ENCODE measurements at places on chromosomes 6 and 20.

- DNase-seq = no peak
These were observed 91.2 kb upstream of the EEF1E1 start for GRCh38 chr6:8193541-8193940.

DNA sequence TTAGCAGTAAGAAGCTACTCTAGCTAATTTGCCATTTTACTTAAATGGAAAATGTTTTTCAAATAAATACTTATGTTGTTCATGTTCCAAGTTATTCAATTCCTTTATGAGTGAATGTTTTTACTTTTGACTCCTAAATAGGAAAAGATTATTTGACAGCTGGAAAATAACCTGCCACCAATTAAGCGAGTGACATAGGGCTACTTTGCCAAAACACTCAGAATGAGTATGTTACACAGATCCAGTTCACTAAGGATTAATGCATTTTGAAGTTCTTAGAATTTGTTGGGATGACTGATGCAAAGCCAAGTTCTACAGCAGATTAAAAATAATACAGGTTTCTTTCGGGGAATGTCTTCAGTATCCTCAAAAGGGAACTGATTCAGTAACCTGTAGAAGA lies 144.4 kb downstream of the ADGRG6 start:
- no peak for DNase-seq

DNA sequence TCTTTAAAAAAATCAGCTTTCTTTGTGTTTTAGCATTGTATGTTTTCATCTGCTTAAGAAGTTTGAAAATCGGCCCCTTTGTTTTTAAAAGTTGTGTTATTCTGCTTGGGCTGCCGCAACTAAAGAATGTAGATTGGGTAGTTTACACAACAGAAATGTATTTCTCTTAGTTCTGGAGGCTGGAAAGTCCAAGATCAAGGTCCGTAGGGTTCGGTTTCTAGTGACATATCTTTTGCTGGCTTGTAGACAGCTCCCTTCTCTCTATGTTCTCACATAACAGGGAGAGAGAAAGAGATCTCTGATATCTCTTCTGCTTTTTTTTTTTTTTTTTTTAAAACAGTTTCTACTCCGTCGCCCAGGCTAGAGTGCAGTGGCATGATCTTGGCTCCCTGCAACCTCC lies 138.6 kb downstream of the TBC1D7 start:
- DNase-seq = no peak

- DNase-seq = no peak
These were observed 52.3 kb downstream of the SOBP start for GRCh38 chr6:107542192-107542668.

DNA sequence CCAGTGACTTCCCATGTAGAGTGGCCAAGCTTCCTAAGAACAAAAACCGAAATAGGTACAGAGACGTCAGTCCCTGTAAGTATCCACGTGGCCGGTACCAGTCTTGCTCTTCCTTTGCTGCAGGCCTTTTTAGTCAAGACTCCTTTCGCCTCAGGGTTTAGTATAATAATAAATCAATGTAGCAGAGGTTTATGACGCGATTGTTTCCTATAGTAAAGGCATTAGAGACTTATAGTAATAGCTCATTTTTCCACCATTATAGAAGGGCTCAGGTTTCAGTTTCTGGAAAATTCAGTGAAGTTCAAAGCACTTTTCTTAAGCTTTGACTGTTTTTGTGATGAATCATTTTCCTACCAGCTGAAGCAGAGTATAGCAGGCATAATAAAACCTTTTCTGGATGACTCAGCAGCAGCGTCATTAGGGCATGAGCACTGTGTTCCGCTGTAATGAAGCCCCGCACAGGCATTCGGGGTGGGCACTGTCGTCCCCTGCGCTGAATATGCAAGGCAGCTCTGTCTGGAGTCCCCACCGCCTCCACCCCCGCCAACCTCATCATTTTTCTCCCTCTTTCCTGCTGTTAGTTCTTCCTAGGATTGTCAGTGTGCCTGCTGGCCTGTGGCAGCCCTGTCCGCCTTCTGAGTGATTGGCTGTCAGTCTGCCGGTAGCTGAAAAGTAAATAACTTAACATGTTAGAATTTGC lies 51.3 kb downstream of the PTPN1 start:
- peak; percentile 57 for DNase-seq

GRCh38 chr6:112087916-112088315 lies 525 bp downstream of the FAM229B start:
- DNase-seq = no peak

- DNase-seq = no peak
These were observed 11.9 kb upstream of the TMEM170B start for GRCh38 chr6:11525468-11526155.

- DNase-seq = no peak
These were observed 172.1 kb downstream of the MTFR2 start for GRCh38 chr6:136077834-136078576.

DNA sequence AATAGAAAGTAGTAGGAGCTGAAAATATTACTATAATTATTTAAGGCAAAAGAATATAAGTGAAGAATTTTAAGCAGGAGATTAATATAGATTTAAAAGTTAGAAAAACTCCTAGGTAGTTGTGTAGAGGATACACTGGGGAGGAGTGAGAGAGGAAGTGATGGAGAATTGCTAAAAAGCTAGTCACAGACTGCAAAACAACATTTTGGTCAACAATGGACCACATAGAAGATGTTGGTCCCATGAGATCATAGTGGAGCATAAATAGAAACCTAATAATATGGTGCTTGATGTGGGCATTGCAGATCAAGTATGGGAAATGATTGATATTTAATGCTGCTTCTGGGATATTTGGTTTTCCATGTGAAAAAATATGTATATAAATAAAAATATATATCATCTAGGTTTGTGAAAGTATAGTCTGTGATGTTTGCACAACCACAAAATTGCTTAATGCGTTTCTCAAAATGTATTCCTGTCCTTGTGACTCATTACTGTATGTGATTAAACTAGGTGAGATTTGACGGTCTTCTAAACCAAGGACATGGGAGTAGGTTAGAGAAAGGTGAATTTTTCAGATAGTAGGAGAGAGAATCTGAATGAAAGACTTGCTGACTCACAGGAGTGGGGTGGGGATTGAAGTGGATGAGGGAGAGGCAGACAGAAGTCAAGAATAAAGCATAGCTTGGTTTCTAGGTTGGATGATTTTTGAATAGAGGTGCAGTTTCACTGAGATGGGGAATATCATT lies 174.0 kb downstream of the BCKDHB start:
- DNase-seq = no peak

- no peak for DNase-seq
These were observed 32.1 kb downstream of the LAMA4 start for GRCh38 chr6:112221981-112222852.

DNA sequence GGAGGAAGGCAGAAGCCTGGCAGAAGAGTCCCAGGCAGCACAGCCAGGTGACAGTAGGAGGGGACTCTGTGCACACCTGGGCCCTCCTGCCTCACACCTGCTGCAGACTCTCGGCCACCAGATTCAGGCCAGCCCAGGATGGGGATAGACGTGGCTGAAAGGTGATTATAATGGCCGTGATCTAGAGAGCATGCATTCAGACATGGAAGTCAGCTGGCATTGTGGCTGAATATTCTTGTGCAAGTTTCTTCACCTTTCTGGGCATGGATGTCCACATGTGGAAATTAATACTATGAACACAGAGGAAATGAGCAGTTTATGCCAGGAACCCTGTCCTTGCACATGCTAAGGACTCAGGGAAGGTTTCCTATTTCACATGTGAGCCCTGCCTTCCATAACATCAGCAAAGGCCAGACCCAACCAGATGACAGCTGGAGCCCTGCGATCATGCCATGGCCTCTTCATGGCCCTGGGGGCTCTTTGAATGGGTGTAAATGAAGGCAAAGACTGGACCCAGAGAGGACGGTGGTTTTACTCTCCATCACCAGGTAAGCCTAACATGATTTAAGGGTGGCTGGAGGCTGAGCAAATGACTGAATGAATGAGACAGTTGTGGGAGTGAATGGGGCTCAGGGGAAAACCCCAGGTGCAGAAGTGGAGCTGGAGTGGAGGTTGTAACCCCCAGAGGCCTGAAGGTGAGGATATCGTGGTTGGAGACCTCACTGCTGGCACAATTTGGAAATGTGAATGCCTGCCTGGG lies 2.7 kb upstream of the RAET1L start:
- no peak for DNase-seq

DNA sequence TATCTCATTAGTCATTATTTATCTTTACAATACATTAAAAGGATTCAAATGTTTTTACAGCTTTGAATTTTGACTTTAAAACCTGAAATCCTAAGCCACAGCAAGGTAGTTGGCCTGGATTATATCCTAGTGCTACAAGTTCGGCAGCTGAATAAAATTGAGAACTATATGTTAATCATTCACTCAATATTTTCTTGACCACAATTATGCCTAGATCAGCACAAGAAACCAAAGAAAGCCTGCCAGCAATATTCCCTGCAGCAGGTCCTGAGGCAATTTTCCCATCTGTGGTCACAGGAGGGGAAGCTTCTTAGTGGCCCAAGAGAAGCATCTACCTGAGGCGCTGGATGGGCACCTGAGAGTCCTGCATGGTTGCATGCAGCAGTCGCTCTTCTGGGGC lies 183.5 kb downstream of the GMDS start:
- DNase-seq = no peak

DNA sequence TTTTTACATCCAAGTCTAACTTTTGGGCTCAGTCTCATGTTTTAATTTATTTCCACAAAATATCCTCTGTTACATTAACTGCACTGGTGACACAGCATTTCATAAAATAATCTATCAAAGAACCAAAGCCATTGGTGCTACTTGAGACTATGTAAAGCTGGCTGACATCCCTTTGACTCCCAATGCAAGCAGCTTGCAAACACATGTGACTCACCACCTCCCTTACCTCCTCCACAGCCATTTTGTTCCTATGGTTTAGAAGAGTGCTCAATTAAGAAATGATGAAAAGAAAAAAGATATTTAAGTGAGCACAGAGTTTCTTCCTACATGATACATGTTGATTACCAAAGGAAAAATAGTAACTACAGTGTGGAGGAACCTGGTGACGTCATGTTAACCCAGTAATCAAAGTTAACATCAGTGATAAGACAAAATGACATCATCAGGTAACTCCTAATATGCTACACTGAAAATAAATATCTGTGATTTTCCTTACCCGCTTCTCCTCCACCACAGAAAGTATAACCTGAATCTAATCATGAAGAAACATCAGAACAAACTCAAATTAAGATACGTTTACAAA lies 53.3 kb upstream of the LGSN start:
- DNase-seq = no peak

DNA sequence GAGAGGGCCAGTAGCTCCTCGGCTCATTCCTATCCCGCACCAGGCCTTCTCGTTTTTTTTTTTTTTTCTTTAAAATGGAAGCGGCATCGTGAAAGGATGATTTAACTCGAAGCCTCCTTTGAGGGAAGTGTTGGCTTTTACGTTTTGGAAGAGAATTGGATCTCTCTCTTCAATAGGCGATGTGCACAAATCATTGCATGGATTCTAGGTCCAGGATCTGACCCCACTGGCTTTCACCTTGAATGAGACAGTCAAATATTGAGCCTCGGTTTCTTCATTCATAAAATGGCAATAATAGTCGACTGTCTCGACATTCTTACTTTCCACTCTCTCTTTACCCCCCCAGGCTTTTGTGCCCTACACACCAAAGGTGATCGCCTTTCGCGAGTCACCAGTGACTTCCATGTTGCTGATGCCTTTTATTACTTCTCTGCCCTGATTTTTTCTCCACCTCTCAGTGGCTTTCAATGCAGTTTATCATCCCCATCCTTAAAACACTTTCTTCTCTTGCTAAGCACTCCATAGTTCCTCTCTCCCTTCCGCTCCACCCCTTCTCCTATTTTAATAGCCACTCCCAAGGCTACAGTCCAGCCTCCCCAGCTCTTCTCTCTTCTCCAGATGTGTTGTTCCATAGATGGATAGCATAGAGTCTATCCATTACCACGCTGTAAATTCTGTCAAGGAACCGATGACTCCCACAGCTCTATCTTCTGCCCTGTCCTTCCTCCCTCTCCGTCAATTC lies 473 bp upstream of the DTNBP1 start:
- DNase-seq = no peak

DNA sequence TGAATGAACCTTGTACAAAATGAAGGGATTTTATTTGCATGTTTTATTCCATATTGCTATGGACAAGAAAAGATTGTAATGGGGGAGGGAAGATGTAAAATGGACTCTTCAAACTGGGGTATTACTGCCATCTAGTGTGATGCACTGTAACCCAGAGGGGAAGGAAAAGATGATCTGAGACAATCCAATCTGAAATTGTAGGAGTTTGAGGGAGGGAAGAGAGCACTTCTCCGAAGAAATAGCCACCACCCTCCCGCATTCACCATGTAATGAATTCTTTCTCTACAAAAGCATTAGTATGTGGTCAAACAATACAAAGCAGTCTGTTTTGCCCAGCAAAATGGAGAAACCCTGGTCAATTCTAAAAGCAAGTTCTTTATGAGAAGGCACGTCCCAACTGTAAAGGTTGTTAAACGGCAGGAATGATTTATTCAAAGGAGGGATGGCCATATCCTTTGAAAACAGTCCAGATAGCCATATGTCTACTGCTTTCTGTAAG lies 679.5 kb upstream of the NRSN1 start:
- DNase-seq = no peak

GRCh38 chr20:19771031-19771430 lies 13.0 kb downstream of the RIN2 start:
- DNase-seq = no peak

DNA sequence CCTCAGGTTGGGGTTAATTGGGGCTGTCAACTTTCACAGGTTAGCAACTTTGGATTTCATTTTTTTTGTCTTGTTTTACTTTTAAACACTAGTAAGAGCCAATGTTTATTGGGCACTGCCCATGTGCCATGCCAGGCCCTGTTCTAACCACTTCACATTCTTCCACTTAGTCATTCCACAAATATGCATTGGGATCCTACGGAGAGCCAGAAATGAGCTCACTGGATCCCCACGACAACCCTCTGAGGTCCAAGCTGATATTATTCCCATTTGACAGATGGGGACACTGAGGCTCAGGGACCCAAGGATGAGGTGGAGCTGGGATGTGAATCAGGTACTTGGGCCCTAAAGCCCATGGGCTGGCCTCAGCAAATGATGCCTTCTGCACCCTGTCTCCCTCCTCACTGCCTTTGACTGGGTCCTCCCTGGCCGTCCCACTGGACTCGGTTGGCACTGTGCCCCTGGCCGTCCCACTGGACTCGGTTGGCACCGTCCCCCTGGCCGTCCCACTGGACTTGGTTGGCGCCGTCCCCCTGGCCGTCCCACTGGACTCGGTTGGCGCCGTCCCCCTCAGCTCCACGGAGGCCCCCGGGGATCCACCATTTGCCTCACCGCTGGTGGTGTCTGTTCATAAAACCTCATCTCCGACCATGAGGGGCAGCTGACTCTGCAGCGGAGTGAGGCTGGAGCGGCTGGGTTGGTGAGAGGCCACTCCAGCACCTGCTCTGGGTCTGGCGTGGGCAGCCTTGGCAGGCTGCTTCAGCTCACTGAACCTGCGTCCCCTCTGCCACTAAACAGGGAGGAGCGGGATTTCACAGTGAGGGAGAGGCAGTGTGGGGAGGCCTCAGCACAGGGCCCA lies 4.8 kb upstream of the PMEPA1 start:
- DNase-seq = no peak
